ENCODE measurements at places on chromosomes 16 and 17.
A peak's percentile ranks its signal among the peaks of the same experiment; 100 is the strongest.

GRCh38 chr16:59295993-59296736 is 562.0 kb upstream of the GOT2 start:
- no peak for DNase-seq

- no peak for DNase-seq
These were observed 614 bp downstream of the TMEM208 start for GRCh38 chr16:67227567-67227921.

GRCh38 chr16:68711421-68712139 is 25.5 kb upstream of the CDH1 start:
- no peak for DNase-seq

GRCh38 chr17:17166446-17166845 is 39.7 kb downstream of the PLD6 start:
- no peak for DNase-seq

GRCh38 chr16:12724226-12724625 is 79.5 kb downstream of the CPPED1 start:
- DNase-seq, result no peak

GRCh38 chr16:71514476-71514875 is 11.8 kb upstream of the CHST4 start:
- DNase-seq, result no peak

DNA sequence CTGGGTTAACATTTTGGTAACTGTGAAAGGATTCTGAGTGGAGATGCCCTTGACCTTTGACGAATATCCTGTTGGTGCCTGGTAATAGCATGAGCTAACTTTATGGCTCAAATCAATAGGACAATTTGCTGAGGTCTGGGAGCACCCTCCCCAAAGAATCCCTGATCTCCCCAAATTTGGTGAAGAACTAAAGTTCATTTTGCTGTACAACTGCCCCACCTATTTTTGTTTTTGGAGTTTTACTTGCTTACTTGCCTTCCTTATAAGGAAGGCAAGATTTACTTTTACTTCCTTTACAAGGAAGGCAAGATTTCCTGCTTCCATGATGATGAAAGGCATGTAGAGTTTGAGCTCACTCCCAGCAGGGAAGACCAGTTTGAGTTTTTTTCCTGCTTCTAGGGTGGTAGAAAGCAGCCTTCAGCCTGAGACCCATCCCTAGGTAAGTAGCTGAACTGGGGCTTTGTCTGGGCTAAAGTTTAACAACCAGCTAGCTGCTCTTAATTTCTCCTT is 2.8 kb downstream of the KRTAP4-9 start:
- no peak for DNase-seq

- DNase-seq, result no peak
These were observed 138.2 kb downstream of the CMIP start for GRCh38 chr16:81582655-81583441.

DNA sequence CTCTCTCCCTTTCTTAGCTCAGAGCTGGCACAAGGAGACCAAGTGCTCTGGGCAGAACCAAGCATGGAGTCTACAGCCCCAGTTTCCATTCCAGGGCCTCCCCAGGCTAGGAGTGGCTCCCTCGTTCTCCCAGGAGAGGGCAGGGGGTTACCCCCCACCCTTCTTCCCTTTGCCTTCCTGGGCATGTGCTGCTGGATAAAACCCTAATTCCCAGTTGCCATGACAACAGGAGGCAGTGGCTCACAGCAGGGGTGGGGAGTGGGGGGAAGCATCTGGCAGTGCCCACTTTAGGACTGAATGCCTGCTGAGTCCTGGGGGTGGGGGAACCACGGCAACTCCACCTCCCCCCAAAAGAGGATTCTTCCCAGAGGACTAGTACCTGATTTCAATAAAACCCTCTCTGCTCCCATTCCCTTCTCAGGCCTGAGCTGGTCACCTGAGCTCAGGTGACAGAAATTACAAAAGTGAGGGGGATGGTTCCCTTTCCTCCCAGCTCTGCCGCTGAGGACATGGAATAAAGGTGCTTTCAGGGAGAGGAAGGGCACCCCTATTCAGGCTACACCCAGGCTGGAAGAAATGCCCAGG is 1.8 kb downstream of the MPP2 start:
- DNase-seq, result no peak

DNA sequence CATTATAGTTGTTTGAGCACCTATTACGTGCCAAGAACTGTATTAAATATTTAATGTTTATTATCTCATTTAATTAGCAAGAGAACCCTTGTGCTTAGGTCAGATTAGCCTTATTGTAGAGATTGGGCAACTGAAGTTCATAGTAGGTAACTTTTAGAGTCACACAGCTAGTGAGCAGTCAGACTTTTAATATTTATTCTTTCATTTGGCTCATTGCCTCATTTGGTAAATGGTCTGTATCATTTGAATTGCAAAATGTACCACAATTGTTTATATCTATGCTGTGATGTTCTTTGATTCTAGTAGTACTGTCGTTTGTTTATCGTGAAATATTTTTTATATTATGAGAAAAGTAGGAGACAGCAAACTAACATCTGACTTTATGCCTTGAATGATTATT is 7.6 kb downstream of the CLTC start:
- no peak for DNase-seq

- DNase-seq, result no peak
These were observed 18.0 kb downstream of the EMP2 start for GRCh38 chr16:10562361-10562899.

- DNase-seq, result no peak
These were observed 165.4 kb downstream of the AIPL1 start for GRCh38 chr17:6269478-6269877.

DNA sequence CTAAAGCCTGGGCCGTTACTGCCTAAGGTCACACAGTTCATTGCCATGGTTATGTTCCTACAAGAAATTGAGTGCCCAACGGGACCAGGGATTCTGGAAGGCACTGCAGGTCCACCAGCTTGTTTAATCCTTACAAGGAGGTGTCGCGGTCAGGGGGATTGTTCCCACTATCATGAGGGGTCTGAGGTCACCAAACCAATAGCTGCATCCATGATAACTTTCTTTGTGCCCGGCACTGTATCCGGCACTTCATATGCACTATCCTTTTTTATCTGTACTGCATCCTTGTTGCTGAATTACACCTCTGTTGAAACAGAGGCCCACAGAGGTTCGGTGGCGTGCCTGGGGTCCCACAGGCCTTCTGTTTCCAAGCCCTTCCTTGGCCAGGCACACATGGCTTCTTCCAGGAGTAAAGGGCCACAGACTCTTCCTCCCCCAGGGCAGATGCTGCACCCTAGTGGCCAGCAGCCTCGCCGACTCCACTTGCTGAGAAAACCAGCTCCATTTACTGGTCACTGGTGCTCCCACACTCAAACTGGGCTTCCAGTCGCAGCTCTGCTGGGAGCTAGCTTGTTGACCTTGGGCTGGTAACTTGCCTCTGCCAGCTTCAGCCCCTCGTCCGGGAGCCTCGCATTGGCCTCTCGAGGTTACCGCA is 82.0 kb upstream of the PLCG2 start:
- DNase-seq, result peak; percentile 17

GRCh38 chr17:8223356-8224126 is 13.2 kb upstream of the AURKB start:
- DNase-seq, result no peak

GRCh38 chr17:13594762-13595598 is 6.7 kb downstream of the HS3ST3A1 start:
- DNase-seq, result peak; percentile 67

DNA sequence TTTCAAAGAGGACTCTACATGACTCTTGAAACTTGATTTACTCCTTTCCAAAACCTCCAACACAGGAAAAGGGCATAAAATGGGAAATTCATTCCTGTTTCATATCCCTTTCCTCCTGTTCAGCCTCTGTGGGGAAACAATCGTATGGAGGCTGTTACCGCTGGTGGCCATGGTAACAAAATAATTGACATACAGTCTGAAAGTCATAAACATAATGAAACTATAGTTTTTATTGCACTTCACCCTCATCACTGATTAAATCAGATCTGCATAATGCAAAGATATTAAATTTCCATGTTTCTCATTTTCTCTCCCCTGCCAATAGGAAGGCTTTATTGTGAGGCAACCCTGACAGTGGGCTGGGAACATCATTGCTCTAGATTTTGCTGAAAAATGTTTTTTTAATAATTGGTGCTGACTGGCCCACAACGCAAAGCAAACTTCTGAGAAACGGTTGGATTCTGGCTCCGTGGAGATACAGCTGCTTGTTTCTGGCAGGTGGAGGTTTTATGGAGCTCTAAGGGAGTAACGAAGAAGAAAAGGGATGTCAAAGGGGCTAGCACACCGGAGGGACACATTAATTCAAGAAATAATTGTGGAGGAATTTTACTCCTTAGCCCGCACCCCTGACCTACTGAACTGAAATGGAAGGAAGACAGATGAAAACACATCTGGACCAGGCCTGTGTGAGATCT is 154.2 kb upstream of the SHISA6 start:
- DNase-seq, result no peak

GRCh38 chr16:12646490-12647274 is 157.0 kb downstream of the CPPED1 start:
- DNase-seq, result no peak

- no peak for DNase-seq
These were observed 10.4 kb downstream of the CDC42EP4 start for GRCh38 chr17:73301369-73301768.

- no peak for DNase-seq
These were observed 11.1 kb downstream of the ABR start for GRCh38 chr17:1168533-1169220.

- no peak for DNase-seq
These were observed 100.3 kb upstream of the NOL11 start for GRCh38 chr17:67617304-67617899.

All from stimulated activated CD4-positive, alpha-beta T cell treated with anti-CD3 and anti-CD28 coated beads, Interleukin-12 subunit alpha, Interleukin-12 subunit beta, amount 100 ng/mL, for 48 hours (primary cell).